ENCODE measurements at places on chromosomes 13 and 19.

DNA sequence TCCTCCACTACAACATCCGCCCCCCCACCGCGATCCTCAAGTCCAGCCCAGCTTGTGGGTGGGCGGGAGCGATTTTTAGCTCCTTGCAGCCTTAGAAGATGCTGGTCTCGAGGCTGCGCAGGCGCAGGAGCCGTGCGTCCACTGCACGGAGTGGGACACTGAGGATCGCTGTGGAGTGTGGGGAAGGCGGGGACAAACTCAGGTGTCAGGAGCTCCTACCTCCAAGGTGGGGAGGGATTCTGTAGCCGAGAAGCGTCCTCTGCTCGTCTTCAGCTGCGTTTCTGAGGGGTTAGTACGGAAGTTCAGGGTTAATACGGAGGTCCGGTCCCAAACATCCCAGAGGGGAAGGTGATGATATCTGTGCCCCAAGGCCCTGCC is at the start of gene RTBDN:
Gene RTBDN, minus strand, starts transcription at position 14 of the 378 bp plus-strand sequence. CDS start 4,600 bp downstream, outside the sequence.
- no peak for DNase-seq

DNA sequence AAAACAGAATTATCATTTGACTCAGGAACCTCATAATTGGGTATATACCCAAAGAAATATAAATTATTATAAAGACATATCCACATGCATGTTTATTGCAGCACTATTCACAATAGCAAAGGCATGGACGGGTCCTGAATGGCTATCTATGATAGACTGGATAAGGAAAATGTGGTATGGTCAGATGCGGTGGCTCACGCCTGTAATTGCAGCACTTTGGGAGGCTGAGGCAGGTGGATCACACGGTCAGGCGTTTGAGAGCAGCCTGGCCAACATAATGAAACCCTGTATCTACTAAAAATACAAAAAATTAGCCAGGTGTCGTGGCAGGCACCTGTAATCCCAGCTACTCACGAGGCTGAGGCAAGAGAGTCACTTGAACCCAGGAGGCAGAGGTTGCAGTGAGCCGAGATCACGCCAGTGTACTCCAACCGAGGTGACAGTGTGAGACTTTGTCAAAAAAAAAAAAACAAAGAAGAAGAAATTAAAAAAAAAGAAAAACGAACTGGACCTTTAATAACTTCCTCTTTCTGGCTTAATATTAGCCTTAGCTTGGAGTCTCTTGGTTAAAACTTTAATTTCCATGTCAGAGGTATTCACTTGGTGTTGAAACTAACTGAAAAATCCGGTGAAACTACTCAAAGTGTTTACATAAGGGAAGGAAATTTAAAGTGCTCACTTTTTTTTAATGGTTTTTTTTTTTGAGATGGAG is 104.4 kb downstream of the ZNF486 start:
- no peak for DNase-seq

DNA sequence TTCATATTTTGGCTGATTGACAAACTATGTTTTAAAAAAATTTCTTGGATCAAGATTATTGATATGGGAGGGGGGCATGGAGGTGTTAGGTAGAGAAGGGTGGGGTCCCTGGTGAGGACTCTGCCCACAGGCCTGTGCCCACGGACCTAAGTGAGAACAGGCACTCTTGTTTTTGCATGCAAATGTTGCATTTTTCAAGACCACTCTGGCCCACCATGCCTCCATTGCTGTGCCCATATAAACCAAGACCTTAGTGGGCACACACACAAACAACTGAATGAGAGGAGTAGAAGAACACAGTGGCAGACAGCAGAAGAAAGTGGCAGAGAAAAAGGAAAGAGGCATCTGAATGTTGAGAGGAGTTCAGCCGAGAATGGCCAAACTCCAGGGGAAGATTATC is 69.6 kb upstream of the ZNF98 start:
- DNase-seq: no peak

GRCh38 chr13:96844616-96845015 is 149.7 kb downstream of the OXGR1 start:
- no peak for DNase-seq

DNA sequence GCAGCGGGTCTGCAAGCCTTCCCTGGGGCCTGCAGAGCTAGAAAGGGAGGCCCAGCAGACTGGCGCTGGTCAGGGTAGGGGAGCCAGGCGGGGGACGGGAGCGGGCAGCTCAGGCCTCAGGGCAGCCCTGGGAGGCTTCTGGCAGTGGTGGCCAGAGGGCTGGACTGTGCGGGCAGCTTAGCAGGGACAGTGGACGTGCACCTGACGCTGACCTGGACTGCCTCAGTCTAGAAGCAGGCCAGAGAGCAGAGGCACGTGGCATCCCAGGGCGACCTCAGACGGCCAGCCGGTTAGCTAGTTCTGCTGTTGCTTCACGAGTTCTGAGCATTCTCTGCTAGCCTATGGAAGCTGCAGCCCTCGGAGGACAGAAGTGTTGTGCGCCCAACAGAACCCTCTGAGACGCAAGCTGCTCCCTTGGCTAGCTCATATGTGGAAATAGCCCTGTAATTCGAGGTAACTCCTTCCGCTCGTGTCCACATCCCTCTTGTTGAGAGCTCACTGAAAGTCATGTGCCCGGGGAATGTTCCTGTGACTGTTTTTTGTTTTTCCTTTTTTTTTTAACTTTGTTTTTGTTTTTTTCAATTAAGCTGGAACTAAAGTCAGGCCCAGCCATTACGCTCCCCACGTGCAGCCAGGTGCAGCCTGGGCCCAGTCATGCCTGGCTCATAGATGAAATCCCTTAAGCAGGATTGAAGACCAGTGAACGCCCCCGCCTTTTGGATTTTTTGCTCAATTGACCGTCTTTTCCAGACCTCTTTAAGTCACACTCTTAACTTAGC is 1.9 kb upstream of the FAM174C start:
- peak; percentile 2 for DNase-seq
